ENCODE measurements at places on chromosomes 12 and 14.

DNA sequence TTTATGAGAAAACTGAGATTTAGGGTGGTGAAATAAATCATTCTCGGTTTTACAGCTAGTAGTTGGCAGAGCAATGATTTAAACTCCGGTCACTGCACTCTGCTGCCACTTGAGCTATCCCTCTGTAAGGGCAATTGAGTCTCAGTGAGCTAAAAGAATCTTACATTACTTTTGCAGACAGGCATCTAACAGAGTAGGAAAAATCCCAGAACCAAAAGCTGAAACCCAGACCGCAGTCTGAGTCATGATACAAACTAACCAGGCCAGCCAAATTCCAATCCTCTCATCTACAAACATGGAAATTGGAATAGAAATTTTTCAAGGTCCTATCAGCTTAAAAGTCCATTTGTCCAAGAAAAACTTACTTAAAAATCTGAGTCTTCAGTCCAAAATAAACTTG lies 73.7 kb downstream of the ANKS1B start:
- DNase-seq, result no peak

DNA sequence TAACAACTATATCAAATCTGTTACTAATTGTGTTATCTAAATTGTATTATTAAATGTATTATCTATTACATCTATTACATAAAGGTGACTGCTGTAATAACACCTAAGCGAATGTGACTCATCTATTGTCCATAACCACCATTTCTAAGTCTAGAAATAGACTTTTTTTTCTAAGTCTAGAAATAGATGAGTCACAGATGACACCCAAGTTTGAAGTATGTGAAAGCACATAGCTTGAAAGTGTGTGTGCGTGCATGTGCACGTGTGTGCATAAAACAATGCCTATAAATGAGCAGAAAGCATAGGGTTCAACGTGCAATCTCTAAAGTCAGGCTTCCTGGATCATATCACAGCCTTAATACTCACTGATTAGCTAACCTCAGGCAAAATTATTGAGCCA lies 451.3 kb upstream of the USP15 start:
- DNase-seq, result no peak

DNA sequence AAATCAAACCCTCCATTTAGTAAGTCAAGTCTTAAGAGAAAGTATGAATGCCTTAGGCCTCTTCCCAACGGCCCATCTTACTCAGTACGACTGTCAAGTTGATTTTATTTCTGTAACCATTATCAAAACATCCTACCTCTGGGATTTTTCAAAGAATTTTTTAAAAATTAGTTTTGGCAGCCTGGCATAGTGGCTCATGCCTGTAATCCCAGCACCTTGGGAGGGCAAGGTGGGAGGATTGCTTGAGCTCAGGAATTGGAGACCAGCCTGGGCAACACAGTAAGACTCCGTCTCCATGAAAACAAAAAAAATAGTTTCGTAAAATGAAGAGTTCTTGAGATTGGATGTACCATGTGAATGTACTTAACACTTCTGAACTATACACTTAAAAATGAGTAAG lies 4.1 kb downstream of the FGD6 start:
- DNase-seq, result no peak

DNA sequence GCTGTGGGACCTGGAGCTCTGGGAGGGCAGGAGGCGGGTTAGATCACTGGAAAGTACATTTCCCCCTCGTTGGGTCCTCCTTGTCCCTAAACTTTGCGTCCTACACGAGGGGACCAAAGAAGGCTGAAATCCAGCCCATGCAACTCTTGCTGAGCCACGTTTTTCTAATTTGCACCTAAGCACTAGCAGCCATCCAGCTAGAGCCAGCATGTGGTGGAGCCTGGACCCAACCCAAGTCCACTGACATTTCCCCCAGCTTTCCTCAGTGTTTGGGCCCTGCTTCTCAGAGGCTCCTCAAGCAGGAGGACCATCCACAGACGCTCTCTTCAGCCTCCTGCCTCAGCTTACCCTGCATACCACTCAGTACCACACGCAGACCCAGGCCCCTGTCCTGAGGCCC lies 49.7 kb downstream of the TSPAN11 start:
- DNase-seq, result no peak

DNA sequence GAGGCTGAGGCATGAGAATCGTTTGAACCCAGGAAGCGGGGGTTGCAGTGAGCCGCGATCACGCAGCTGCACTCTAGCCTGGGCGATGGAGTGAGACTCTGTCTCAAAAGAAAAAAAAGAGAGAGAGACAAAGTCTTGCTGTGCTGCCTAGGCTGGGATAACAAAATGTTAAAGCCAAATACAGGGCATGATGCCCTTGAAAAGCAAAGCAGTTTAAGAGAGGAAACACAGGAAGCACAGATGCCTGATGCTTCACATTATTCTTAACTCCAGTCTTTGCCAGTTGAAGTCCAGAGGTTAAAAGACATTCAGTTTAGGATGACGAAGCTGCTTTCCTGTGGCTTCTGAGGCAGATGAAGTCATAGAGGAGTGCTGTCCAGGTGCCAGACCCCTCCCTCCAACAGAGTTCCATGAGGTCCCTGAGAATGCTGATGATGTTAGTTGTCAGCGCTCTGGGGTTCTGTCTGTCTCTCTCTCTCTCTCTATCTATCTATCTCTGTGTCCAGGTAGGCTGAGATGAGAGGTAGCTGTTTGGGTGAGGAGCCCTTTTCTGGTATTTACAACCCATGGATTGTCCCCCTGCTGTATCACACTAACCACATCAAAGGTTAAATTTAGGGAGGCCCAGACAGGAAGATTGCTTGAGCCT lies 4.9 kb upstream of the MRPL52 start:
- no peak for DNase-seq

- DNase-seq, result no peak
These were observed 3.9 kb upstream of the TM7SF3 start for GRCh38 chr12:27018037-27018436.

GRCh38 chr12:111764120-111764821 lies 2.5 kb upstream of the ALDH2 start:
- no peak for DNase-seq

DNA sequence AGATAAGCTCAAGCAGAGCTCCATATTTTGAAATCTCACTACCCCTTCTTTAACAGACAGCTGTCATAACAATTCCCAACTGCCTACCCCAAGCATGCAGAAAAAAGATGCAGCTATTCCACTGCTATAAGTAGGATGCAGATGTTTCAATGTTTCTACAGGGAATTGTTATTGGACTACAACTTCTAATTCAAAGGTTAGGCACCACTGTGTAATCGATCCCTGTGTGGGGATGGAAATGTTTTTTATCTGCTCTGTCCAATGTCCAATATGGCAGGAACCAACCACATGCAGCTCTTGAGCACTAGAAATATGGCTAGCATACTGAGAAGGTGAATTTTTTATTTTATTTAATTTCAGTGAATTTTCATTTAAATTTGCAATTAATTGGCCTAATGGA lies 208.6 kb downstream of the SLC2A13 start:
- DNase-seq, result no peak

DNA sequence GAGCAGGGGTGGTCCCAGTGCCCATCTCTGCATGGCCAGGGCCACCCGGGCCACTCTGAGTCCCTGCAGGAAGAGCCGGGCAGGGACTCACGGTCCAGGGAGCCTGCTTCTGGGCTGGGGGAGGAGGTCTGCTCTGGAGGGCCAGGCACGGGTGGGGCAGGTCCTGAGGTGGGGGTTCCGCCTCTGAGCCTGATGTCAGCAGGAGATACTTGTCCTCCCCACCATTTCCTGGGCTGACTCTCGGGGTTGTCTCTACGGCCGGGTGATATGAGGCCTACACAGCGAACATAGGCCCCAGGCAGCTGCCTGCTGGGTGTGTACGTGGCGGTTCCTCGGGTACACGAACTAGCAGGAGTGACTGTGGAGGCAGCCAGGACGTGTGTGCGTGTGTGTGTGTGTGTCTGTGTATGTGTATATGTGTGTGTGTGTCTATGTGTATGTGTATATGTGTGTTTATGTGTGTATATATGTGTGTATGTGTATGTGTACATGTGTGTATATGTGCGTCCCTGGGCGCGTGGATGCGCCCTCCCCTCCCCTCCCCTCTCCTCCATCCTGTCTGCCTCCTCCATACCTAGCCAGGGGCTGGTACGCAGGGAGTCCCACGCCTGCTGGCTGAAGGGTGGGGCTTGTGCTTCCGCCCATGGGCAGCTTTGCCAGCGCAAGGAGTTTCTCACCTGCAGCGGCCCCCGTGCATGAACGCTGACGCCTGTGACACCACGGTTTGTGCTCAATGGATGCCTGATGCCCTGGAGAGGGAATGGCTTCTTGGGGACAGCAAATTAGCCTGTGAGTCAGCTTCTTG lies 30.4 kb upstream of the TRAF3 start:
- no peak for DNase-seq

GRCh38 chr14:106840258-106840657 lies 1313.9 kb downstream of the TMEM121 start:
- no peak for DNase-seq

GRCh38 chr12:97778111-97778510 lies 315.5 kb downstream of the RMST start:
- DNase-seq, result no peak

DNA sequence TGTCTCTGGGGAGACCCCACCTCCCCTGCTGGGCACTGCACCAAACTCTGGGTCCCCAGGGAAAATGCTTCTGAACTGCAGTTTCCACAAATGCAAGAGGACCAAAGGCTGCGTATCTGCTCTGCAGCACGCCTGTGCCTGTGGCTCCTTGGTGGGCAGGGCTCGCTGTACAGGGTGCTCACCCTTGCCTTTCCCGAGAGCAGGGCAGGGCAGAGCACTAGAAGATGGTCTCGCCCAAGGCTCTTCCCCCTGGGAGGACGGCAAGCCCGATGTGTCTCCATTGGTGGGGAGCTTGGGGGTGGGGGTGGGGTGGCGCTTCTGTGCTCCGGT lies 175.3 kb upstream of the RTL1 start:
- no peak for DNase-seq

GRCh38 chr12:97967831-97968230 lies 505.2 kb downstream of the RMST start:
- no peak for DNase-seq

GRCh38 chr14:75205591-75205990 lies 29.2 kb upstream of the TMED10 start:
- DNase-seq, result peak; percentile 12

GRCh38 chr12:80059875-80060274 lies 39.5 kb upstream of the OTOGL start:
- no peak for DNase-seq

DNA sequence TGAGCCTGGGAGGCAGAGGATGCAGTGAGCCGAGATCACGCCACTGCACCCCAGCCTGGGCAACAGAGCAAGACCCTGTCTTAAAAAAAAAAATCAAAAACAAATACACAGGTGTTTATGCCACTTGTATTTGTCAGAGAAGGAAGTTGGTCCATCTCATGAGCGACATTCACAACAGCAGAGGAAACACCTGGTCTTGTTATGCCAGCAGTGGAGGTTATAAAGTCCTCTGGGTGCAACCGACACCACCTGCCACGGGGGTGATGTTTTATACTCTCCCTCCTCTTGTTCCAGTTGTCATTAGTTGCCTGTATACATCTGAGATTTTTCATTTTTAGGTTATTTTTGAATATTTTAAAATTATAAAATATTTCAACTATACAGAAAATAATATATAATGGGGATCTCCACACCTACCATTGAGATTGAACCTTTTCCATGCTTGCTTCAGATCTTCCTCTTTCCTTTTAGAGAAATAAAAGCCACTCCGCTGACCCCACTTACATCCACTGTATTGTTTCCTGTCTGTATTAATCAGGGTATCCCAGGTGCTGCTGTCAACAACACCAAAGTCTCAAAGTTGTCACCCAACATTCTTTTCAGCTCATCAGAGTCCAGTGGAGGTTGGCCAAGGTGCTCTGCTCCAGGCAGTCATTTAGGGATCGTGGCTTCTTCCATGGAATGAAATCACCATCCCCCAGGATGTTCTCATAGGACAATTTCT lies 65.1 kb downstream of the RNFT2 start:
- DNase-seq, result no peak

GRCh38 chr12:80763874-80764273 lies 47.2 kb downstream of the MYF5 start:
- DNase-seq, result no peak

GRCh38 chr12:42585841-42586216 lies 3.7 kb downstream of the PRICKLE1 start:
- DNase-seq, result no peak

DNA sequence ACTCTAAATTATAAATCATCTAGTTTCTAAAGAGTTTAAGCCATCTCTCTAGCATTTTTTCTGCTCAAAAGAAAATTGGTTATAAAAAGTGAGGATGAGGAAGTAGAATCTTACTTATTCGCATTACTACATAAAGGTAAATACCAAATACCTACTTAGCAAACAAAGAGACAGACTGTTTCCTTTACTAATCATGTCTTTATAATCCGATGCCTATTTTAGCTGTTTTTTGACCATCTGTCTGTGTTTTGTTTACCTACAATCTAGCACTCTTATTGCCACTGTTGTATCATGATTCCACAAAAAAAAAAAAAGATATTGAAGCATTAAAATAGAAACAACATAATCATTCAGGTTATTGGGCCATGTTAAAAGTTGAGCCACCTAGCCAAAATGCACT lies 396.2 kb downstream of the PAWR start:
- no peak for DNase-seq

GRCh38 chr12:89721291-89721987 lies 12.8 kb upstream of the ATP2B1 start:
- no peak for DNase-seq

DNA sequence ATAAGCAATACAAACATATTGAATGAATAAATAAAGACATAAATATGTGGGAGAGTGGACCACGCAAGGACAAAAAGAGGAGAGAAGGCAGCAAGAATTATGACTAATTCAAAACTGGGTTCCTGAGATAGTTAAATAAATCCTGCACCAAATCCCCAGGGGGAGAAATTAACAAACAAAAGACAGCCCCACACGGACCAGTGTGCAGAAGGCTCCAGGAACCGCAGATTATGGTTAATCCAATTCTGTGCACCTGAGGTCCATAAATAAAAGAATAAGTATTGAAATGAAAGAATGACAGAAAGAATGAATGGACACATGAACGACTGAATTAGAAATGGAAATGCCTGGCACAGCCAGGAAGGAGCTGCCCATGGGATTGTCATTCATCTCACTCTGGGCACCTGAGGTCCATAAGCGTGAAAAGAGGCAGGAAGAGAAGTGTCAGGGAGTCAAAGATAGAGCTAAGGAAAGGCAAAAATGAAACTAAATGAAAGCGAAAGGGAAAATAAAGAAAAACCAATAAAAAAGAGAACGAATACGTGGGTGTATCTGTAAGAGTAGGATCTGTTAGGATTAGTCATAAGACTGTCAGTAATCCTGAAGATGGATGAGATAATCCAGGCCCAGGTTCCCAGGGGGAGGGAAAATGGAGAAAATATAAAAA lies 23.3 kb downstream of the MEG3 start:
- DNase-seq, result no peak

GRCh38 chr12:122729583-122730214 lies 945 bp downstream of the HCAR1 start:
- DNase-seq, result no peak

- DNase-seq, result no peak
These were observed 21.8 kb upstream of the KRR1 start for GRCh38 chr12:75533239-75533638.
